ENCODE measurements at places on chromosomes 1 and 21.
A peak's percentile ranks its signal among the peaks of the same experiment; 100 is the strongest.

- no peak for DNase-seq
Observed at GRCh38 chr1:116794804-116795481, 40.7 kb downstream of the CD2 start.

DNA sequence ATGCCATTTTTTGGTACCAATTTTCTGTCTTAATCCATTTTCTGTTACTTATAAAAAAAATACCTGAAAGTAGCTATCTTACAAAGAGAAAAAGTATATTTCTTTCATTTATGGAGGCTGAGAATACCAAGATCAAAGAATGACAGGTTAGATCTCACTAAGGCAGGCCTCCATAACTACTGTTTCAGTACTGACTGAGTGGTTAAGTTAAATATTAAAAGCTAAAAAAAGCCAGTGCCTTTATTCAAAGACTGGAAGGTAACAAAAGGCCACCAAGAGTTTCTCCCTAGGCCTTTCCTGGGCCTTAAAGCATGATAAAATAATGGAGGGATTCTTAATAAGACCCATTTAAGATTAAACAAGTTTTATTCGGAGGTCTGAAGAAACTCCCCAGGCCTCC is 687.7 kb upstream of the ADGRL4 start:
- DNase-seq = no peak

- DNase-seq = peak; percentile 75
Observed at GRCh38 chr1:173297798-173298391, 90.8 kb upstream of the TNFSF4 start.

- peak; percentile 70 for DNase-seq
Observed at GRCh38 chr21:17925000-17925610, 105.9 kb upstream of the C21orf91 start.

GRCh38 chr1:157540160-157540748 is 12.1 kb downstream of the FCRL5 start:
- no peak for DNase-seq

GRCh38 chr1:210801501-210801900 is 332.4 kb downstream of the KCNH1 start:
- DNase-seq = no peak

DNA sequence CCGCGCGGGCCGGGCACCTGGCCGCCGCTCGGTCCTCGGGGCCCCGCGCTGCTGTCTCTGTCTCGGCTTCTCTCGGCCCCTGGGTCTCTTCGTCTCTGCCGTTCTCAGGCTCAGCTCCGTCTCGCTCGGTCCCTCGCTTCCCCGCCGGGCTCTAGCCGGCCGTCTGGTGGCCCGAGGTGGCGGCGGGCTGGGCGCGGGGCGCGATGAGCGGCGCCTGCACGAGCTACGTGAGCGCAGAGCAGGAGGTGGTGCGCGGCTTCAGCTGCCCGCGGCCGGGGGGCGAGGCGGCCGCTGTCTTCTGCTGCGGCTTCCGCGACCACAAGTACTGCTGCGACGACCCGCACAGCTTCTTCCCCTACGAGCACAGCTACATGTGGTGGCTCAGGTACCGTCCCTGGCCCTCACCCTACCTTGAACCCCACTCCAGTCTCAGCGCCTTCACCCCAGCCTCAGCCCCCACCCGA is 355 bp downstream of the SHISAL2A start:
- peak; percentile 31 for DNase-seq

DNA sequence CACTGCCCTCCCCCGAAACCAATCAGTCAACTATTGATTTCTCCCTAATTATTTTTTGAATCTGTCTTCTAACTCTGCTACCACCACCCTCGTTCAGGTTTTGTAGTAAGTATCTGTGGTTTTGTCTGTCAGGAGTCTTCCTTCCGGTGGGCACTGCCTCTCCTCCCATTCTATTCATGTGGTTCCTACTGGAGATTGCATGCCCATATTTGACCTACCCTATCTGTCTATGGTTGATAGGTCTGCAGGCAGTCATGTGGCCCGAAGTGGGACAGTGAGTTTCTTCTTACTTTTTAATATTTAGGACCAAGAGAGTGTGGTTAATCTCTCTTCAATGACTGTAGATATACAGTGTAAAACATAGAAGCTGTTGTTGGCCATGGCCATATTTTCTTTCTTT is 17.8 kb upstream of the MAST2 start:
- DNase-seq = peak; percentile 68

GRCh38 chr1:15153842-15154479 is 414 bp downstream of the TMEM51 start:
- peak; percentile 53 for DNase-seq

- DNase-seq = no peak
Observed at GRCh38 chr1:77228836-77229235, 9.6 kb upstream of the PIGK start.

- DNase-seq = no peak
Observed at GRCh38 chr1:179127163-179127895, 45.5 kb downstream of the TOR3A start.

DNA sequence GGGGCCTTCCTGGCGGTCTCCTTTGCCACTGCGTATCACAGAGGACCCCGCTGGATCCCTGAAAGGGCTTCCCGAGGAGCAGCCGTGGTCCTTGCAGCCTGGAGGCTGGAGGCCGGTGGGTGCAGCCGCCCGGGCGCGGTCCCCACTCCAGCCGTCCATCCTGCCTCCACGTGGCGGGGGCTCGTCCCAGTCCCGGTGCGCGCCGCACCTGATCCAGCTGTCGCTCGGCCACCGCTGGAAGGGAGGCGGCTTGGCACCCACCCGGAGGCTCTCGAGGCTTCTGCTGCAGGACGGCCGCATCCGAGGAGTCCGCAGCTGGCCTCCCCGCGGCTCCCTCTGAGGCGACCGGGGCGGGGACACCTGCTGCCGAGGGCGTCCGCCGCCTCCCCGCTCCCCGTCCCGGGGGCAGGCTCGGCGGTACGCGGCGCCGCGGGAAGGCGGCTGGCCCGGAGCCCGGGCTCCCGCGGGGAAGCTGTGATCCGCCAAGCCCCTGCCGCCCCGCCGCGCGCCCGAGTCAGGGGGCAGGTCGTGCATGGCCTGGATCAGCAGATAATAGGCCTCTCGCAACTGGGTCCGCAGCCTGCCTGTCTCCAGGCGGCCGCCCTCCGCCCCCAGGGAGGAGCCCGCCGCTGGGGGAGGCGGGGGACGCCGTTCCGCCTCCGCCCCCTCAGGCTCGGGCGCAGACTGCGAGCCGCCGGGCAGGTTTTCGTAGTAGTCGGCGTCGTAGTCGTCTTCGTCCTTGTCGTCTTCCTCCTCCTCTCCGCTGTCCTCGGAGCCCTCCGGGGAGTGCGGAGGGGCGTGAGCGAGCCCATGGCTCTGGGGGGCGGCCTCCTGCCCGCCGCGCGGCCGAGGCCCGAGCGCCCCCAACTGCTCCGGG is at the start of gene SYDE2:
Gene SYDE2, minus strand, starts transcription at position 554 of the 877 bp plus-strand sequence. Its CDS starts 20 bp downstream, at position 534.
- DNase-seq = peak; percentile 79

DNA sequence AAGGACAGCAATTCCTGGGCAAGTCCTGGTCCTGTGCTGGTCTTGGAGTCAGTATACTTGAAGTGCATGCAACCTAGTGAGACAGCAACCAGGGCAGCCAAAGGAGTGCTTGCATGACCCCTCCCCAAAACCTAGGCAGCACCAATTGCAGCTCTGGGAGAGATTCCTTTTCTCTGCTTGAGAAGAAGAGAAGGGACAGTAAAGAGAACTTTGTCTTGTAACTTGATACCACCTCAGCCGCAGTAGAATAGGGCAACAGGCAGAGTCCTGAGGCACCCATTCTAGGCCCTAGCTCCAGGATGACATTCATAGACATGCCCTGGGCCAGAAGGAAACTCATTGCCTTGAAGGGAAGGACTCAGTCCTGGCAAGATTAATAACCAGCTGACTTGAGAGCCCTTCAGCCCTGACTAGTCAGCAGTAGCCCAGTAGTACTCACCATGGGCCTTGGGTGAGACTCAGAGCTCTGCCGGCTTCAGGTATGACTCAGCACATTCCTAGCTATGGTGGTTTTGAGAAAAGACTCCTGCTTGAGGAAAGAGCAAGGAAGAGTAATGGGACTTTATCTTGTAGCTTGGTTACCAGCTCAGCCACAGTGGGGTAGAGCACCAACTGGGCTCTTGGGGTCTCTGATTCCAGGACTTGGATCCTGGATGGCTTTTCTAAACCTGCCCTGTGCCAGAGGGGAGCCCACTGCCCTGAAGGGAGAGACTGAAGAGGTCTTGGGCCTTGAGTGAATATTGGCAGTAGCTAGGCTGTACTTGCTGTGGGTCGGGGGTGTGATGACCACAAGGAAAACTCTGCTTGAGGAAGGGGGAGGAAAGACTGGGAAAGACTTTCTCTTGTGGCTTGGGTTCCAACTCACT is 51.7 kb upstream of the ACADM start:
- no peak for DNase-seq

GRCh38 chr1:200226268-200226968 is 183.4 kb downstream of the ZNF281 start:
- peak; percentile 56 for DNase-seq

- DNase-seq = no peak
Observed at GRCh38 chr21:24224422-24224821, 1382.9 kb downstream of the MRPL39 start.

- DNase-seq = peak; percentile 61
Observed at GRCh38 chr1:11693024-11693590, 1.6 kb downstream of the DRAXIN start.

All from activated CD4-positive, alpha-beta T cell treated with anti-CD3 and anti-CD28 coated beads, Interleukin-2, Interleukin-6, amounts not matched to agents 100 ng/mL and 50 ng/mL, durations not matched to agents 16 hours and 8 hours (primary cell).